GM18507 (cell line): ENCODE measurements at places on chromosomes 11 and 22.

- DNase-seq: no peak
These were observed 420.2 kb downstream of the NTM start for GRCh38 chr11:131790586-131790985.

- peak; percentile 23 for DNase-seq
These were observed 29.2 kb downstream of the SREBF2 start for GRCh38 chr22:41862160-41862529.

GRCh38 chr11:3147257-3147619 lies 17.9 kb downstream of the OSBPL5 start:
- no peak for DNase-seq

DNA sequence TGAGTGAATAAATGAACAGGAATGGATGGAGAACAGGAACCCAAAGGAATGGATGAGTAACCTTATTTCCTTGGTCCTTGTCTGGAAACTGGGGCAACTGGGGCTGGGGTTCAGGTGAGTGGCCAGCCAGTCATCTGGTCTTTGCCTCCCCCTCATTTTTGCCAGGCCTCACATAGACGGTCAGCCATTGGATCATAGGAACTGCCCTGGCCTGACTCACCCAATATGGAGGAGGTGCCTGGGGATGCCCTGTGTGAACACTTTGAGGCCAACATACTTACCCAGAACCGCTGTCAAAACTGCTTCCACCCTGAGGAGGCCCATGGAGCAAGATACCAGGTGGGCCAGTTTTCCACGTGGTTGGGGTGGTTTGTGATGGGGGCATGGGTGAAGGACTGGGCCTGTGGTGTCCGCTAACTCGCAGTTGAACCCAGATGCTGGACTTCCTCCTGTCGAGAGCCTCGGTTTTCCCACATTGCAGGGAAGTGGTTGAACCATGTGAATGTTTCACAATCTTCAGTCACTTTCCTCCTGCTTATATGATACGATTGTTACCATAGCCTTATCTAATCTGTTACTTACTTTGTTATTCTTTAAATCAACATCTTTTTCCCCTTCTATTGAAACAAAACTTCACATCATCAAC lies 4.4 kb downstream of the TRIOBP start:
- no peak for DNase-seq

- DNase-seq: no peak
These were observed 115.9 kb downstream of the CEP164 start for GRCh38 chr11:117443266-117444186.

DNA sequence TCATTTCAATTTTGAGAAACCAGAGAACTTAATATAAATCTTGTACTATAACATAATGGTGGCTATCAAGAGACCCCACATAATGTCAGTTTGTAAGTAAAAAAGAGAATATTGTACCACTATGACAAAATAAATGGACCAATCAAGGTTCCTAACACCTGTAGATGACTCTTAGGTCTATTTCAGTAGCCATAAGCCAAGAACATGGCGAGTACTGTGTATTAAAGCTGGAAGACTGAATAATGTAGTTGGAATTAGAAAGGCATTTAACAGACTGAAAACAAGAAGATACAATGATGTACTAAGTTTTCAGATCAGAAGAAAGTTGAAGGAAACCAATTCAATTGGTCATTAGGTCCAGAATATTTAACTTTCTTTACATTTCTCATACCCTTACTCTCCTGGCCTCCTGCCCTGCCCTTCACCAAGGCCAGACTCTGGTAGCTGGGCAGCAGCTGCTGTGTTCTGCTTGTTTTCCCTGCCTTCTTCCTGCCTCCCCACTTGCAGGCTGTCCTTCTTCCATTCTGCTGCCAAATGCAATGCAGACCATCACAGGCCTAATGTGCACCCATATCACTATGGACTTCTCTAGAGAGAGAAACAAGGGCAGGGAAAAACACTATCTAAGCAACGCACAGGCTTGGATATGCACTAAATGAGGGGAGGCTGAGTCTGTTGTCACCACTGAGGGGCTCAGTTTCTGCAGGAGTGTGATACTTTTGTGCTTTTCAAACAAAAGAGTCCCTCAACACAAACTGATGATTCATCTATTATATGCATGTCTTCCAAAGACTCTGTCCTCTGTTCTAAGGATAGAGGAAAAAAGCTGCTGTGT lies 60.1 kb downstream of the RAB30 start:
- no peak for DNase-seq

DNA sequence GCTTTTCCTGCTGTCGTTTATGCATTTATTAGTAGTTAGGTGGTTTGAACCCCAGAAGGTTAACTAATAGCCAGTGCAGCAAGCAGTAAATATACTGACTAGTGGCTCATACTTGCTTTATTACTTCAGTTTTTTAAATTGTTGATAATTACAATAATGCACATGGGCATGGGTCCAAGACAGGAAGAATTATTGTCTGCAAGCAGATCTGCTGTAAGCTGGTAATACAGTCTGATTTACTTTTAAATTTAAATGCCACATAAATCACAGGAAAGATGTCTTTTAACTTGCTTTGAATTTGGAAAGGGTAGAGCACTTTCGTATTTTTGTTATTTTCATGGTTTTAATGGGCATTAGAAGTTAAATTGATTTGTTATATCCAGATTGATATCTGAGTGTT lies 27.1 kb downstream of the APLP2 start:
- no peak for DNase-seq

GRCh38 chr11:95674657-95675358 lies 114.8 kb downstream of the FAM76B start:
- no peak for DNase-seq

DNA sequence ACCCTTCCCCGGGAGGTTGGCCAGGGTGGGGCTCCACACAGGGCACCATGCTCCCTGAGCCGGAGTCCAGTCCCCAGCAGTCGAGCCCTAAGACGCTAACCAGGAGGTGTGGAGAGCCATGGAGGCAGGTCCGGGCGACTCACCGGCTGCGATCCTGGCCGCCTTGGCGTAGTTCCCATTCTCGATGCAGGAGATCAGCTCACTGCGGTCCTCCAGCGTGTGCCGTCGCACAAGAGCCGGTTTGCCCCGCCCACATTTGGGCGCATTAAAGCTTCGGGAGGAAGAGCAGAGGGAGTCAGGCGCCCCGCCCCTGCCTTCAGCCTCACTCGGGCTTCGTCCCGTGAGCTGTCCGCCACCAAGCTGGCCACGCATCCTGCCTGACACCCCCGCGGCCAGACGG lies 50.8 kb downstream of the BRD1 start:
- DNase-seq: no peak

DNA sequence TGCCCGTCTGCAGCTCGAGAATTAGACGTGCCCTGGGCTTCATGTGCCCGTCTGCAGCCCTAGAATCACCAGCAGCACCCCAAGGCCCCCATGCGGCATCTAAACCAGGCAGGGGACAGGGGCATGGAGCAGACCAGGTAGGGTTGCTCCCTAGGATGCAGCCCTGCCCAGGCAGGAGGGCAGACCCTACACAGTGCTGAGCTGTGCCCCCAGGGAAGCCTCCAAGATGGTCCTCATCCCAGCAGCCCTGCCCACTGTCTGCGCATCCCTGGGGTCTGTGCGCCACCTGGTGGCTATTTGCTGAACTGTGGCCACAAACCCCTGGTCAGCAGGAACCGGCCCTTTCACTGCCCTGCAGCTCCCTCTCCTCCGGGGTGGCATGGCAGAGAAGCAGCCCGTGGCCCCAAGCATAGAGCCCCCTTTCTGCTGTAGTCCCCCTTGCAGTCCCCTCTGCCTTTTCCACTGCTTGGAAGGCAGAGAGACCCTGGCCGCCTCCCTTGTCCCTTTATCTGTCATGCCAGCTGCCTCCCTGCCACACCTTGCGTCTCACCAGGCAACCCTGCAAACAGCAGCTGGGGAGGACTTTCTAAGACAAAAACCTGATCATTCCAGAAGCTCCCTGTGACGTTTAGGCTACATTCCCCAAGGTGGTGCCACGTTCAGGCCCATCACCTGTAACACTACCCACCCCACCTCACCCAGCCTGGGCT lies 86.6 kb downstream of the KCNQ1 start:
- DNase-seq: peak; percentile 60

- DNase-seq: no peak
These were observed 1.7 kb upstream of the TXNRD2 start for GRCh38 chr22:19943082-19944026.

- DNase-seq: no peak
These were observed 113.6 kb downstream of the KCNQ1 start for GRCh38 chr11:2558397-2558796.

DNA sequence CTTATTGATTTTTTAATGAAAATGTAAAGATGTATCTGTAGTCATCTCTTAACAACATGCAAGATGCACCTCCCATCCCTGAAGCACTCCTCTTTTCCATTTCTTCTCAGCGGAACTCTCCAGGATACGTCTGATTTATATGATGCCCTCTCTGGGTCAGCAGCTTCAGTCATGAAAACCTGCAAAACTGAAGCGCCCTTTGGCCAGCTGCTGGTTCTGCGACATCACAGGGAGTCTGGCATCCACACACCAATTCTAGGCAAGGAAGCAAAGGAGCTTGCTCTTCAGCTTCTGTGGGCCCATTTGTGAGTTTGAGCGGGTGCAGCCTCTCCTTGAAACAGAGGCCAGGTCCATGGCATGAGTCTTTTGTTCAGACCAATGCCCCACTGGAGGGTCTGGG lies 1253.3 kb downstream of the TBC1D22A start:
- DNase-seq: no peak

- DNase-seq: no peak
These were observed 141.5 kb upstream of the FAT3 start for GRCh38 chr11:92083123-92083522.

DNA sequence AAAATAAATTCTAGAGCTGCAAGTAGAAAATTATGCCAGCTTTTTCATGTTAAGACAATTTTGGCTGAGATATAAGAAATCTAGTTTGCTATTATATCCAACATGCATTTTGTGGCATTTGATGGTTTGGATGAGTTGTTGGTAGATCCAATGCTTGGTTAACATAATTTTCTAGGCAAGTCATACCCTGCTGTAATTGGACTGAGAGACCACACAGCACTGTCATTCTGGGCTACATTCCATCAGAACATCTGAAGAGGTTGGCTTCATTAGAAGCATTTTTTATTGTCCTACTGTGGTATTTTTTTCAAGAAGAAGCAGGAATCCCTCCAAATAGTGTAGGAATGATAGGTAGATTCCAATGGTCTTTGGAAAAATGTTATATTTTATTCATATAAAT lies 561.0 kb downstream of the LUZP2 start:
- DNase-seq: no peak

DNA sequence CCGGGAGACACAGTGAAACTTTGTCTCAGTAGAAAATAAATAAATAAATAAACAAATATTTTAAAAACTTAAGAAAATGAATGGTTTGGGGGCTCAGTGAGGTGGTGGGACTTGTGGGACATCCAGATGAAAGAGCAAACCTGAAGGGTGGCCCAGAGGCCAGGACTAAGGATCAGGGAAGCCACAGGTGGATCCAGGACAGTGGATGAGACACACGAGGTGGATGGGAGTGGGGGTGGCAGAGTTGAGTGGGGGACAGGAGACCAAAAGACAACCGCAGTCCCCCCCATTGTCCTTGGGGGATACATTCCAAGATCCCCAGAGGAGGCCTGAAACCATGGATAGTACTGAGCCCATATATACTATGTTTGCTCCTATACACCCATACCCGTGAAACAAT lies 7.1 kb downstream of the RFPL1 start:
- no peak for DNase-seq

- no peak for DNase-seq
These were observed 28.2 kb downstream of the HEPHL1 start for GRCh38 chr11:94049351-94049750.

DNA sequence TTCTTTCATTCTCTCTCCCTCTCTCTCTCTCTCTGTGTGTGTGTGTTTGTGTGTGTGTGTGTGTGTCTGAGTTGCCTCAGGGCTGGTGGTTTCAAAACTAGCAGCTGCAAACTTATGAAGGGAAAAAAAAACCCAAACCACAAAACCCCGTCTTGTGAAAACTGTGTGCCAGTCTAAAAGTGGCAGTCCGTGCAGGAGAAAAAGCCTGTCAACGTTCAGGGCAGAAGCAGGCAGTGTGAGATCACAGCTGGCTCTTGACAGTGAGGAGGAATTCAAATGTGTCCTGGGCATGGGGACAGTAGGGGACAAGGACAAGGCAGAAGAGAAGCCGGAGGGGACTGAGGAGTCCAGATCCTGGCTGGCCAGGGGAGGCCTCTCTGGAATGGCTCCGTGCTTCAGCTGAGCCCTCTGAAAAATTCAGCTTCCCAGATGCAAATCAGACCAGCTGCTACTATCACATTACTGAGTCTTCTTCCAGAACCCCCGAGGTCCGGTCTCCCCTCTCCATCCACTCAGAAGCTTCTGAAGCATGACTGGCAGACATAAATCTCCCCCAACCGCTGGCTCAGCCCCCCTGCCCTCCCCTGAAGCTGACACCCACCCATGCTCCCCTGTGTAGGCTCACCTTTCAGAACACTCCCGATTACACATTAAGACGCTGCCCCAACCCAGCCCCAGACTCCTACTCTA lies 31.9 kb downstream of the FLI1 start:
- DNase-seq: no peak

- peak; percentile 9 for DNase-seq
These were observed 27.8 kb upstream of the ROBO3 start for GRCh38 chr11:124837491-124837856.

DNA sequence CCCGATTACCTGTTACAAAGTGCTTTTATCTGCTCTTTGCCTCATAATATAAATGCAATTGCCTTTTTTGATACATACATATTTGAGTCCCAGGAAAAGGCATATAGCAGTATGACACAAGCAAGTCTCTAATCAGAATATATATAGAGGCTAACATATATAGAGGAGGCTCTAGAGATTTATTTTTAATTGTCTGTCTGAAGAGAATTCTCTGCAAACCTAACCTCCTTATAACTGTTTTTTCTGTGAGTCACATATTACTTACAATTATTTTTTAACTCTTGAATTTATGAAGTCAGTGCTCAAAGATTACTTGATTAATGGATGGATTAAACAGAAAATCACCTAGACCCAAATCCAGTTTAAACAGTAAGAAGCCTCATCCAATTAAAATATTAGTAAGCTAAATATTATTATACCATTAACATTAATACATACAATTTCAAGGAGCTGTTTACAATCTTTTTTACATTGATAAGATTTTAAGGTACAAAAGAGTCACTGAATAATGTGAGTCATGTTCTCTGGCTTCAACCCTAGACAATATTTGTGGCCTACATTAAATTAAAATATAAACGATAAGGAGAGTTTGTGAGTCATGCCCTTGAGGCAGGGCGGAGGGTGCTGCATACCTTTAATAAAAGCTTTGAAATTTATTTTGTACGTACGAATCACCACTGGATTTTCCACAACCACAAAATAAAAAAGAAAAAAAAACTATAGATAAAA lies 19.2 kb upstream of the MMP13 start:
- DNase-seq: no peak
